ENCODE measurements at places on chromosomes 13 and 19.

- DNase-seq: no peak
Measured at GRCh38 chr13:44300895-44301638, 72.6 kb upstream of the SERP2 start.

GRCh38 chr19:50486823-50487515 lies 10.3 kb upstream of the GARIN5A start:
- no peak for DNase-seq

- no peak for DNase-seq
Measured at GRCh38 chr13:93183302-93183701, 43.3 kb upstream of the GPC6 start.

DNA sequence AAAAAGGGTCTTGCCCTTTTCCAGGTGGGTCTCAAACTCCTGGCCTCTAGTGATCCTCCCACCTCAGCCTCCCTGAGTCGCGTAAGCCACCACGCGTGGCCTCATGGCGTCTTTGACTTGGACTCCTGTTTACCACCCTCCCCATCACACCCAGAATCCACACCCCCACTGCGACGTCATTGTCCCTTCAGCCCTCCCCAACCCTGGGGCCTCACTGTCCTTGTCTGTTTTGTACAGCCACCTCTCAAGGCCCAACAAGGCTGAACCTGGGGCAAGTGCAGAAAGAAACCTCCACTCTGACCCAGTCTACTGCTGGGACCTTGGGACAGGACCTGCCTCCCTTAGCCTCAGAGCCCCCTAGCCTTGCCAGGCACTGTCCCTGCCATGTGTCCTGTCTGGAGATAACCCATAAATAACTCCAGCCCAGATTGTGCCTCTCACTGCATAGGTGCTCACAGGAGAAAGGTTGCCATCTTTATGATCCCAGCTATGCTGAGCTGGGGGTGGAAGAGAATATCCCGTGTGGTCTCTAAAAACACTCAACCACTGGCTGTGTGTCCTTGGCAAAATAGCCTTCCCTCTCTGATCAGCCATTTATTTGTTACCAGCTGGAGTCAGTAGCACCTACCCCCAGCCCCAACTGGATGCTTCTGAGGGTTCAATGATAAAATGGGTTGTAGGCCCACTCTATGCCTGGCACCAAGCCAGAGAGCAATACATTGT lies 1.8 kb upstream of the IFI30 start:
- DNase-seq: no peak

DNA sequence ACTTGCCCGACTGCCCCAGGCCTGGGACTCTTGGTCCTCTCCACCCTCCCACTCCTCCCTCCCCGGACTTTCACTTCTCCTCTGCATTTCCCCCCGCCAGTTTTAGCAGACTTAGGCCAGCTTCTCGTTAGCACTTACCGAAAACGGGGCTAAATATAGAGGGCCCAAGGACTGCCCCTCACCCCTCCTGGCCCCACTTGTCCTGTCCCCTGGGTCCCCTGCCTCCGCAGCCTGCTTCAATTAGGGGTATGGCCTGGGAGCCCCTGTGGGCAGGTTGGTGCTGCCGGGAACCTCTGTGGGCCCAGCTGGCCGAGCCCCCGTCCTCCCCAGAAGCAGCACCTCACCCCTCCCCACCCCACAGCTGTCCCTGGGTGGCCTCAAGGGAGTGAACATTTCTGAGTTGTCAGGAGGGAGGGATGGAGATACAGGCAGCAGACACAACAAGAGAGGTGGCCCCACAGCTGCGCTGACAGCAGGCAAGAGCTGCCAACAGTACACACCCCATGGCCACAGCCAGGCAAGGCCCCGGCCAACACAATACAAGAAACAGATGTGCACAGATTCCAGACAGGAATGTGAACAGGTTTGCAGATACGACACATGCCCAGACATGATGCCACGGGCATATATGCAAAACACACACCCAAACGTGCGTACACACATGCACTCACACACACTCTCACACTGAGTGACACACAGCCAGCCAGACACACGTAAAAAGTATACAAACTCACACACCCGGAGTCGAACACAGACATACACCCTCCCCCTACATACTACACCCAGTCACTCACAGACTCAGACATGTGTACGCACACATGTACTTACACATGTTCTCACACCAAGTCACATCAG lies 2.6 kb downstream of the POU2F2 start:
- DNase-seq: no peak

DNA sequence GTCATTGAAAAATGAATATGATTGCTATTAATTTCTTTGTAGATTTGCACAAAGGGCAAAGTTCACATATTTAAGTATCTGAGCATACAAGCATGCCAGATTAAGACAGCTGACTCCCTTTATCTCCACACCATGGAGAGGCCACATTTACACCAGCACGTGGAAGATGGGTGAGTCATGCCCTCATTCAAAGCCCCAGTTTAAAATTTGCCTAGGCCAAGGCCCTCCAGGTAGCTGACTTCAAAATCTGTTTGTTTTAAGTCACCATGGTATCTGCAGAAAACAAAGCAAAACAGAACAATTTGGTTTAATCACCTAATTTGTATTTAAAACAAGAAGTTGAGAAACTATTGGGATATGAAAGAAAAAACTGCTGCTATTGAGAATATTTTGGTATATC lies 109.2 kb downstream of the ESD start:
- DNase-seq: no peak

DNA sequence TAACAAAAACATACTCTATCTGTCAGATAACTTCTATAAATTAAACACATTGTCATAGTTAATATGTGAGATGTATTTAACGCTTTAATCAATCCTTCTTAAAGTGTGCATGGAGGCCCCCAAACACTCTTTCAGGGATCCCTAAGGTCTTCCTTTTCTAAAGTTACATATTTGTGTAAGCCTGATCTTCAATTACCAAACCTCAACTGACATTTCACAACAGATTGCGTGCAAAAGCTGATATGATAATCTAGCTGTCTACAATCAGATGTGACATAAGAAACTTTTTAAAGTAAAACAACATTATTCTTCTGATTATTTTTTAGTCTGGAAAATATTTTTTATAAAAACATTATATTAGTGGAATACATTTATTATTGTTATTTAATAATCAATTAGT lies 1850.4 kb downstream of the OLFM4 start:
- no peak for DNase-seq

Measured in NCI-H1105 (cell line).